Cortex of kidney (tissue), 1 donor: ENCODE measurements at places on chromosomes 7 and 10.

GRCh38 chr10:98295401-98295811 is 27.4 kb upstream of the LOXL4 start:
- no peak for DNase-seq

- DNase-seq, result no peak
Measured at GRCh38 chr10:105699504-105699903, 1058.4 kb downstream of the SORCS3 start.

DNA sequence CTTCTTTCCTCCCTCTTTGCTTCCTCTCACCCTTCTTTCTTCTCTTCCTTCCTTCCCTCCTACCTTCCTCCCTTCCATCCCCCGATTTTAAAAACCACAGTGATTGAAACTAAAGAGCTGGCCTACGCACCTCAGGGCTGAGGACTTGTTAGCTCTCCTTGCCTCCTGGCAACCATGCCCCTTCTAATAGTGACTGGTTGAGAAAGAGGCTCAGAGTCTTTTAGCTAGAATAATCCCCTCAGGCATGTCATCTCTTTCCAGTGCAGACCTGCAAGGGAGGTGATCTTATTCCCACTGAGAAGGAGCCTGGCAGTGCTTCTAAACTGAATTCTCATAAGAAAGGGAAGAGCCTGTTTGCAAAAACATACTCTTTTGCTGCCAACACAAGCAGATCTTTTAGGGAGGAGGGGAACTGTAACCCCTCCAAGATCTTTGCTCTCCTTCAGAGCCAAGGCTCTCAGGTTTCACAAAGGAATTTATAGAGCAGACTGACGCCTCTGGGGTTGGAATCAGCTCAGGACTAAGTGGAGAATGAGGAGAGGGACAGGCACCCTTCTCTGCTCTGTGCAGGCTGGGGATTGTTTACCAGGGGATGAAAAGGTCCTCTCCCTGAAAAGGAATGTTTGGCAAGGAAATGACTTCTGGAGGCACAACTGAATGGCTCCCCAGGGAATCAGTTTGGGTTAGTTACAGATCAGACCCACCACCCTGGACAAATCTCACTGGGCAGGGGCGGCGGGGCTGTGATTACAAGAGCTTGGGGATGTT is 9.4 kb upstream of the ANKRD1 start:
- no peak for DNase-seq

DNA sequence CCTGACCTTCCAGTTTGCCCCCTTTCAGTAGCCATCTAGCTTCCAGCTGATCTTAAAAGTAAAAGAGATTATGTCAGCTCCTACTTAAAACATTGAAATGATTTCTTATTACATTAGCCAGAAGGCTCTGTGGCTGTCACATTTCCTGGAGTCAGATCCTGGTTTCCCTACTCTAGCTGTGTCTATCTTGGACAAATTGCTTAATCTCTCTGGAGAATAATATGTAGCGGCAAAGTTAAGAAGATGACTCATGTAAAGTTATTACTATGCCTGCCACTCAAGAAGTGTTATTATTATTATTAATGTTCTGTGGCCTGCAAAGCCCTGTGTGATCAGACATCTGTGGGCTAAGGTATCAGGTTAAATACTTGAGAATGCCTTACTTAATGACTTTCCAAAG is 107.2 kb downstream of the RUNDC3B start:
- no peak for DNase-seq

- DNase-seq, result no peak
Measured at GRCh38 chr7:44152971-44153947, 12.1 kb upstream of the MYL7 start.

DNA sequence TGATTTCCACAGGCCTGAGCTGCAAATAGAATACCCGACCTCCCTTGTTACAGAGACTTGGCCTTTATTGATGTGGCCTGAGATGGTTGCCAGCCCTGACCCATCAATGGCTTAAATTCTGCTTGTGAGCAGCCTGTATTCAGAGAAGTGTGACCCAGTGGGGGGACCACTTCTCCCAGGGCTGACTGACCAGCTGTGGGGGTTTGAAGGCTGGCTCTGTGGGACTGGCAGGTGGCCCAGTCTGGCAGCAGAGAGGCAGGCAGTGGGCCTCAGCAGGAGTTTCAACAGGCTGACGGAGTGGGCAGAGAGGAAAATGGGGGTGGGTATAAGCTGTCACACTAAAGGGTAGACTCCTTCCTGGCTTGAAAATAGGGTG is 12.2 kb upstream of the PPIF start:
- DNase-seq, result no peak

DNA sequence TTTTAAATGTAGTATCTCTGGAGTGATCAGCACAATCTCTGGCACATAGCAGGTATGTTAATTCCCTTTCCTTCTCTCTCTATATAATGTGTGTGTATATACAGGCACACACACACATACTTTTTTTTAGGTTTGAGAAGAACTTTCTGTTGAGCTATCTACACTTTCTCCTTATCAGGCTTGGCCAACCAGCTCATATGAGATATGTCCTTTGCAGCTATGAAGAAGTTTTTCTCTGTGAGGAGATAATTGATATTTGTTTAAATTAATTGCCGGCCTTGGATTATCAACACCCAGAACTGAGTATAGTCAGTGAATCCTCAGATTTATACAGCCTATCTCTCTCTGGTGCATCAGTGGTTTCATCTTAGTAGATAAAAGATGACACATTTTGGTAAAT is 2.3 kb upstream of the MCU start:
- DNase-seq, result no peak

DNA sequence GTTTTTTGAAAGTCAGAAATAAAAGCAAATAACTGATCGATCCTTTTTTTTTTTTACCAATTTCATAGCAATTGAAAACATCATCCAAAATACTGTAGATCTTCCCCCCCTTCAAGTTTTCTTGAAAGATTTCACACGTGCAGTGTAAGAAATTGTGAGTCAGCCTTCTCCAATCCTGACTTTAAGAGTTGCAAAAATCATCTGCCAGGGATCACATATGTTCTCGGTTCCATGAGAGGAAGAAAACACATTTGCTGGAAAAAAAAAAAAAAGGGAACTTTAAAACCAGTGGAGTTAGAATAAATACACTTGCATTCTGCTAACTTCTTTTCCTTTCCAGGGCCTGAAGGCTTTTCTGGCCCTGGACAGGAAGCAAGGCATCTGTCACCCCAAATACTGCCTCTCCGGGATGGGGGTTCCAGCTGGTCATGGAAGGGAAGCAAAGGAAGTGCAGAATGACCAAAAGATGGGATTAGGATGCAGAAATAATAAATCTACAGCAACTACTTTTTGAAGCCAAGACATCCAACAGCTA is 198.4 kb upstream of the KIAA1217 start:
- no peak for DNase-seq

DNA sequence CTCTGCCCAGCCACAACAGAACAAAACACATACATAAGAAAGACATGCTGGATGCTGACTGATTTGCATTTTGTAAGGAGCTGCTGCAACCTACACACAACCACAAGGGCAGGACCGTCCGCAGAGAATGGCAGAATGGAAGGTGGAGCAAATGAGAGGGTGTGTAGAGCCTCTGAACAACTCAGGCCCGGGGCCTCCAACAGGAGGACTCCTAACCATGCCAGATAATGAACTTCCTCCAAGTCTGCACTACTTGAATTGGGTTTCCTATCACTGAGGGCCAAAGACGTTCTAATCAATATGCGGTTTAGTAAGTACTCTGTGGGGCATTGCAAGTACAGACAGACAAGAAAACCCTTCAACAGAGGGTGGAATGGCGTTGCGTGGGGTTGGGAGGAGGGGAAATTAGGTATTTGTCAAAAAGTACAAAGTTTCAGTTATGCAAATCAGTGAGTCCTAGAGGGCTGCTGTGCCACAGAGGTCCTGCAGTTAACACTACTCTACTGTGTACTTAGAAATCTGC is 14.6 kb downstream of the VOPP1 start:
- no peak for DNase-seq

GRCh38 chr10:132320654-132321469 is 11.1 kb upstream of the LRRC27 start:
- no peak for DNase-seq

DNA sequence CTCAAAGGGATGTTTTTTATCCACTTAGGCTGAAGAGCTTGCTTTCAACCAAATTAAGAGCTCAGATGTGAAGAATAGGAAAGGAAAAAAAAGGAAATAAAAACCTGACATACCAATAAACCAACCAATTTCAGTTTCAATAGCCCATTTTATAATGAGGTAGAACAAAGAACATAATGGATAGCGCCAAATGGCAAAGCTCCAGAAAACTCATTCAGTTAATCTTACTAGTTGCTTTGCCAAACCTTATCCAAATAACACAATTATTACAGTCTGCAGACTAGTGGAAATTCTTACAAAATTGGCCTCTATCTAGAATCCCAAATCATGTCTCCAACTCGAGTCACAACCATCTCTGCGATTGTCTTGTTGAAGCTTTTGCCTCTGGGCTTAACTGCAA is 337.0 kb downstream of the CRPPA start:
- no peak for DNase-seq

- no peak for DNase-seq
Measured at GRCh38 chr7:19066170-19066569, 51.3 kb downstream of the TWIST1 start.

DNA sequence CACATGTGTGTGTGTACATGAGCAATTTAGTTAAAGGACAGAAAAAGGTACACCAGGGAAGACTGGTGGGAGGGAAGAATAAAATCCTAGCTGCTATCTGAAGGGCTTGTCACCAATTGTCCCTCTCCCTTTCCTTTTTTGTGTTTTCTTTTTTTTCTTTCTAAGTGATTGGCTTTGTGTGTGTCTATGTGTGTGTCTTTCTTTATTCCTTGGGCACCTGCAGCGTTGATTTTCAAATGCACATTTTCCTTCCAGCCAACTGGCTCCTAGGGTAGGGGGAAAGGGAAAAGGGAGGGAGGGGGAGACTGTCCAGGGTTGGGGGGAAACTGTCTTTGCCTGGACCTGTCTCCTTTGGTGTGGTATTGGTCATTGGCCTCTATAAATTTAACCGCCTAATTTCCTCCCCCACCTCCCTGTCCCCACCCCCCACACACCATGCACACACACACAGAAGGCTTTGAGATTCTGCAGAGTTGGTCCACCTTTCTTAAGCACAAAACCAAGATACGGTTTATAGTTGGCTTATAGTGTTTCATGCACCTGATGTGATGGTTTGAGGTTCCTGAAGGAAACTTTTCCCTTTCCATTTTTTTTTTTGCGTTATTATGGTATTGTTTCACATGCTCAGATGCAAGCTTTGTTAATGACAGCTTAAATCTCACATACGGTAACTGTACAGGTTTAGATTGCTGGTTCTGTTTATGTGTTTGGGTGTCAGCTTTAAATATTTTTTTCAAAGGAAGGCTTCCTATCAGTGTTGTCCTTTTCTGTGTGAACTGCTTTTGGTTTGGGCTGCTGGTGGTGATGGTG is 2.6 kb downstream of the AUTS2 start:
- DNase-seq, result no peak

DNA sequence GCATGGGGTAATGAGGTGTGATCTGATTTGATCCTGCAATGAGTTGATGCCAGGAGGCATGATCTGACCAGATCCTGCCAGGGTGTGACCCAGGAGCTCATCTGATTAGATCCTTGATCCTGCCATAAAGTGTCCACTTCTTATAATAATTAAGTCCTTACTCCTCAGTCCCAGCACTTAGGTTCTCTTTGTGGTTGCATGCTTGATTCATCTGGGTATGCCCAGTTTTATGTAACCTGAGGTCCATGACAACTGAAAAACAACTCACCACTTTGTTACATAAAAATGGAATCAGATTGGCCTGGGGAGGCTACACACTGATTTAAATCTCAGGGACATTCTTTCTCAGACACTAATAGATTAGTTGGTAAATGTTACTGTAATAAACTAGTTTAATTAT is 19.1 kb downstream of the ACADSB start:
- DNase-seq, result no peak

DNA sequence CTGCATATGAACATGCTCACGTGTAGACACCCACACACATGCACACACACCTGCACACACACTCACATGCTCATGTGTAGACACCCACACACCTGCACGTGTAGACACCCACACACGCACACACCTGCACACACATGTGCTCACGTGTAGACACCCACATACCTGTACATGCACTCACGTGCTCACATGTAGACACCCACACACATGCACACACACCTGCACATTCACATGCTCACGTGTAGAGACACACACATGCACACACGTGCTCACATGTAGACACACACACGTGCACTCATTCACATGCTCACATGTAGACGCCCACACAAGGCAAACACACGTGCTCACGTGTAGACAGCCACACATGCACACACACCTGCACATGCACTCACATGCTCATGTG is 275.8 kb downstream of the PTPRN2 start:
- DNase-seq, result no peak

GRCh38 chr10:48456361-48456804 is 148.5 kb downstream of the ARHGAP22 start:
- no peak for DNase-seq

DNA sequence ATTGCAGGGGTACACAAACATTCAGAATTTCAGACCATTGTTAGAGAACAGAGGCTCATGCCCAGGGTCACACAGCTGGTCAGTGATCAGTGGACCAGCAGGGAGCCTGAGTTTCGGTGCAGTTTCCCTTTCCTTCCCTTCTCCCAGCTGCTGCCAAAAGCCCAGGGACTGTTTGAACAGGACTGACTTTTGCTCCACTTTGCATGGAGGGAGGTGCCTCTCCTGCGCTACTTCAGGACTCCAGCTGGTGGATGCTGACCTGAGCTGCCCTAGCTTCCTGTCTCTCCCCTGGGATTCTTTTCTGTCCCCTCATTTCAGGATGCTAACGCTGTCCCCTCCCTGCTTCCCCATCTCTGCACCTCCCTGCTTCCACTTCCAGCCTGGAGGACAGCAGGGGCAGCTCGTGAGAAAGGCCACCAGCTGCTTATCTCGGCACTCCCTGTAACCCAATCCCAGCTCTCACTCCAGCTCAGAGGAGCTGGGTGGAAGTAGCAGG is 14.5 kb downstream of the SH2D4B start:
- no peak for DNase-seq

DNA sequence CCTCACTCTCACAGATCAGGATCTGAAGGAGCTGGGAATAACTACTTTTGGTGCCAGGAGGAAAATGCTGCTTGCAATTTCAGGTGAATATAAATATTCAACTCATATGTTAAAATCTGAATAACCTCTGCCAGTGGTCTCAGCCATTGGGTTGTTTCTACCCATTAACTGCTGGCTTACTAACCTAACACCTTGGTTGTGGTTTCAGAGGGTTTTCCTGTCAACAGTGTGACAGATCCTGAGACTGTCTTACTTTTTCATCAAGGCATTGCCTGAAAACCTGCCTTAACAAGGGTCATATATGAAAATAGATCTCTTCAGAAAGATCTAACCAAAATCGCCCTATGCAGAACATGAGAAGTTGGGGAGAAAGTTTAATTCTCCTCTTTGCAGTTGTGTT is 307.7 kb downstream of the BICC1 start:
- DNase-seq, result no peak

GRCh38 chr7:128408709-128409595 is 830 bp downstream of the IMPDH1 start:
- no peak for DNase-seq

GRCh38 chr7:31134246-31135188 is 82.4 kb downstream of the ADCYAP1R1 start:
- DNase-seq, result no peak

- no peak for DNase-seq
Measured at GRCh38 chr7:106883456-106884026, 18.5 kb downstream of the PIK3CG start.
